Stomach (tissue), 19 donors: ENCODE measurements at places on chromosomes 7 and 10. TPM values are rescaled to one million over a fixed set of nuclear protein-coding genes. Genes with fewer than 3 reads are reported as not detected.

GRCh38 chr7:47439181-47439667 is 142.7 kb downstream of the TNS3 start:
- no peak for DNase-seq

- DNase-seq: peak; percentile 57
Observed at GRCh38 chr7:1224086-1224716, 8.5 kb upstream of the UNCX start.

- no peak for DNase-seq
Observed at GRCh38 chr7:80468931-80469714, 42.7 kb downstream of the GNAT3 start.

GRCh38 chr7:108660465-108660864 is 90.8 kb downstream of the DNAJB9 start:
- no peak for DNase-seq

Gene ZNF727
- 1.3 TPM for total RNA-seq

Gene SLC18A3
- total RNA-seq: not detected

Gene LRIT1
- not detected for total RNA-seq

Gene PDK4
- 99.4 TPM for total RNA-seq

Gene PIK3AP1
- total RNA-seq: 7.0 TPM

Gene CELF2
- 37.1 TPM for total RNA-seq

Gene THSD7A
- total RNA-seq: 2.5 TPM
